Activated effector memory CD4-positive, alpha-beta T cell treated with anti-CD3 and anti-CD28 coated beads, Interleukin-2, amount 50 U/mL, for 16 hours (primary cell): ENCODE measurements at places on chromosomes 12 and 14.

- DNase-seq = no peak
Measured at GRCh38 chr14:74840603-74841030, 35.3 kb downstream of the PROX2 start.

GRCh38 chr12:94144781-94145180, 3.6 kb upstream of the PLXNC1 start:
- no peak for DNase-seq

GRCh38 chr14:88089445-88089844, 84.5 kb downstream of the GPR65 start:
- DNase-seq = no peak

DNA sequence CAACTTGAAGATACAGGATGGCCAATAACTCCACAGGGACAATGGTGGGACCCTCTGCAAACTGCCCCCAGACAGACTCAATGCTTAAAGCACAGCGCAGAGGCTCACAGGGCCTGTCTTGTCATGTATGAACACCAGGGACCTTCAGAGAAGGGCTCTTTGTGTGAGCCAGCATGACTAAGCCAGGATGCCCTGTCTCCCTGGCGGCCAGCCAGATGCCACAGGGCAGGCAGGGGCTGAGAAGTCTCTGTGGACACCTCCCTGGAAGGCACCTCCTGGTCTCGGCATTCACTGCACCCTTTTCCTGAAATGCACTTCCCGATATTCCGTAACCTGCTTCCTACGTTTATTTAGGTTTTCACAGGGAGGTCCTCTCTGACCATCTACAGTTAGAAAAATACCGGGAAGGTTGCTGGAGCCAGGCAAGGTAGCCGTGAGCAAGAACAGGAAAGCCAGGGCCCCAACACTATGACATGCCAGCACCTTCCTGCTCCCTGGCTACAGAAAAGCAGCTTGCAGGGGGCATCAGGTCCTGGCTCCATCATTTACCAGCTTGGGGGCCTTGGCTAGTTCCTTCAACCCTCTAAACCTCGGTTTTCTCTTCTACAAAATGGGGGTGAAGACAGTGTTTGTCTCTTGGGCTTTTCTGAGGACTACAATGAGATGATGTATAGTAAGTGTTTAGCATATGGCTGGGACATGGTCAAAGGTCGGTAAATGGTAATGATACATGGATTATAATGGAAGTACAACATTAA, 65.0 kb downstream of the PITPNM2 start:
- no peak for DNase-seq
